ENCODE measurements at places on chromosomes 16 and 17.
A peak's percentile ranks its signal among the peaks of the same experiment; 100 is the strongest.

- no peak for DNase-seq
Observed at GRCh38 chr17:80095038-80095843, 6.1 kb upstream of the GAA start.

DNA sequence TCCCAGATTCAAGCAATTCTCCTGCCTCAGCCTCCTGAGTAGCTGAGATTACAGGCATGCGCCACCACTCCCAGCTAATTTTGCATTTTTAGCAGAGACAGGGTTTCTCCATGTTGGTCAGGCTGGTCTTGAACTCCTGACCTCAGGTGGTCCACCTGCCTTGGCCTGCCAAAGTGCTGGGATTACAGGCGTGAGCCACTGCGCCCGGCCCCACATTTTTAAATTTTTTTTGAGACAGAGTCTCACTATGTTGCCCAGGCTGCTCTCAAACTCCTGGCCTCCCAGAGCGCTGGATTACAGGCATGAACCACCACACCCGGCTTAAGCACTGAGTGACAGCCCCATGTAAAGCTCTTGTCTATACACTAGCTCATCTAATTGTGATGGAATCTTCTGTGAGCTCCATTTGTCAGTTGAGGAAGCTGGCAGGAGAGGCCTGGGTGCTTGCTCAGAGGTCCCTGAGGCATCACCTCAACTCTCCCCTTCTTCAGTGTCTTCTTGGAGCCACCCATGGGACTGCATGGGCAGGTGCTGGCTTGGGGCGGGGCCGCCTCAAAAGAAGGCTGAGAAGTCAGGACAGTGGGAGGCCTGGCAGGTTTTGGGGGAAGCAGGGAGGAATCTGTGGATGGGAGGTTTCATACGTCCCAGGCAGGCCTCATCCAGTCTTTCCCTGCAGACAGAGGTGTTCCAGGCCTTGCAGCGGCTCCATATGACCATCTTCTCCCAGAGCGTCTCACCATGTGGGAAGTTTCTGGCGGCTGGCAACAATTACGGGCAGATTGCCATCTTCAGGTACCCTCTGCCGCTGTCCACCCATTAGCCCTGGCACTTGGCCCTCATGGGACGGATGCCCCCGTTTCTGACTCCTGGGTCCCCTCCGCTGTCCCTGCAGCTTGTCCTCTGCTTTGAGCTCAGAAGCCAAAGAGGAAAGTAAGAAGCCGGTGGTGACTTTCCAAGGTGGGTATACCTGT, 1.5 kb downstream of the THOC6 start:
- no peak for DNase-seq

- DNase-seq = no peak
Observed at GRCh38 chr16:359067-359763, 6.7 kb upstream of the AXIN1 start.

DNA sequence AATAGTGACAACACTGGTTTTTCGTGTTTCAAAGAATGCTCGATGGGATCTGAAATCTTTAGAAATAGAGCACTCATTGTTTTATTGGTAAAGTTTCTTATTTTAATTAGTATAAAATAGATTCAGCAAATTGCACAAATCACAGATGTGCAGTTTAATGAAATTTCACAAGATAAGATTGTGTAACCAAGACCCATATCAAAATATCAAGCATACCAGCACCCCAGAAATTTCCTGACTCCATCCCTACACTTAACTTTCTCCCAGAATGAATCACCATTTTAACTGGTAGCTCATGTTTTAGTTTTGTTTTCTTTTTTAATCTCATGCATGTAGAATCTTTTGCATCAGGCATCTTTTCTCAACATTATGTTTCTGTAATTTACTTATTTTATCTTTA, 185.9 kb downstream of the KCNJ2 start:
- DNase-seq = no peak

DNA sequence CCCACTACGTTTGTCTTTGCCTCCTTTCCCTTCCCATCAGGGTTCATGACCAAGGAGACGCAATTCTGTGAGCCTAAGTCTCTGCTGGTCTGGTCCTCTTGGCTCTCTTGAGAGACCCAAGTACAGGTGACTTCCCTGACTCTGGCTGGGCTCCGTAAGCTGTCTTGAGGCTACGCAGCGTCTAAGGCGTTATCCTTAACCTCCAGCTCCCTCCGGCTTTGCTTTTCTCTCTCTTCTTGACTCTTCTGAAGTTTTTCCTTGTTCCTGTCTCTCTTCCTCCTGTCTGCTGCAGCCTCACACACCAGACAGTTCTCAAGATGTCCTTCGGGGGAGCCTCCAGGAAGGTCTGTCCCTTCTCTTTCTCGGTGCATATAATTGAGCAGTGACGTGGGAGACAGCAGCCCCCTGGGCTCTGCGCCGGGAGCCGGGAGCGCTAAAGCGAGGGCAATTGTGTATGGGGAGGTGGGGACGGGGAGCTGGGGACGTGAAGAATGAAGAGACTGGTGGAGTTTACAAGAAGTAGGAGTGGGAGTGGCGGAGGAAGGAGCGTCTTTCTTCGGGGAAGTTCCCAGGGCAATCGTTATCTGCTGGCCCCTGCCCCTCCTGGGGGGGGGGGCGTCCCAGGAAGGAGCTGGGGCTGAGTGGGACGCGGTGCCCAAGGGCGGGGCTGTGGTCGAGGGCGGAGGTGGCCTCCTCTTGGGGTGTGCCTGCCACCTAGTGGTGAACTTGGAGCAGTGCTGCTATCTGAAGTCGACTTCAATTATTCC, 6.9 kb upstream of the PIRT start:
- peak; percentile 44 for DNase-seq

DNA sequence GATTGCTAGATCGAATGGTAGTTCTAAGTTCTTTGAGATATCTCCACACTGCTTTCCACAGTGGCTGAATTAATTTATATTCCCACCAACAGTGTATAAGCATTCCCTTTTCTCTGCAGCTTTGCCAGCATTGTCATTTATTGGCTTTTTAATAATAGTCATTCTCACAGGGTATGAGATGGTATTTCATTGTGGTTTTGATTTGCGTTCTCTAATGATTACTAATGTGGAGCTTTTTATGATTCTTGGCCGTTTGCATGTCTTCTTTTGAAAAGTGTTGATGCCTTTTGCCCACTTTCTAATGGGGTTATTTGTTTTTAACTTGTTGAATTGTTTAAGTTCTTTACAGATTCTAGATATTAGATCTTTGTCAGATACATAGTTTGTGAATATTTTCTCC, 36.5 kb upstream of the BCAS3 start:
- no peak for DNase-seq

DNA sequence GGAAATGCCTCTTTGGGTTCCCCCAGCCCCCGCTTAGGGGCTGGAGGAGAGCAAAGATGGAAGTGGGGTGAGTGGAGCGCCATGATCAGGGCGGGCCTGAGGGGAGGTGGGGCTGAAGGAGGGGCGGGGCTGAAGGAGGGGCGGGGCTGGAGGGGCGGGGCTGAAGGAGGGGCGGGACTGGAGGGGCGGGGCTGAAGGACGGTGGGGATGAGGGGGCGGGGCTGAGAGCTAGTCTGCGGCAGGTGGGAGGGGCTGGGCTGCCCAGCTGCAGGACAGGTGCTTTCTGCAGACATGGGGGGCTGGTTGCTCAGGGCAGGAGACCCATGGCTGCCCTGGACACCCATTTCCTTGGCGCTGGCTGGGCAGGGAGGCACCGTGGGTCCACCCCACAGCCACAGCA, 39.1 kb upstream of the PABPN1L start:
- DNase-seq = no peak

GRCh38 chr17:79088997-79089328, 14.3 kb downstream of the ENGASE start:
- no peak for DNase-seq

GRCh38 chr17:67707442-67707841, 10.3 kb upstream of the NOL11 start:
- DNase-seq = no peak

DNA sequence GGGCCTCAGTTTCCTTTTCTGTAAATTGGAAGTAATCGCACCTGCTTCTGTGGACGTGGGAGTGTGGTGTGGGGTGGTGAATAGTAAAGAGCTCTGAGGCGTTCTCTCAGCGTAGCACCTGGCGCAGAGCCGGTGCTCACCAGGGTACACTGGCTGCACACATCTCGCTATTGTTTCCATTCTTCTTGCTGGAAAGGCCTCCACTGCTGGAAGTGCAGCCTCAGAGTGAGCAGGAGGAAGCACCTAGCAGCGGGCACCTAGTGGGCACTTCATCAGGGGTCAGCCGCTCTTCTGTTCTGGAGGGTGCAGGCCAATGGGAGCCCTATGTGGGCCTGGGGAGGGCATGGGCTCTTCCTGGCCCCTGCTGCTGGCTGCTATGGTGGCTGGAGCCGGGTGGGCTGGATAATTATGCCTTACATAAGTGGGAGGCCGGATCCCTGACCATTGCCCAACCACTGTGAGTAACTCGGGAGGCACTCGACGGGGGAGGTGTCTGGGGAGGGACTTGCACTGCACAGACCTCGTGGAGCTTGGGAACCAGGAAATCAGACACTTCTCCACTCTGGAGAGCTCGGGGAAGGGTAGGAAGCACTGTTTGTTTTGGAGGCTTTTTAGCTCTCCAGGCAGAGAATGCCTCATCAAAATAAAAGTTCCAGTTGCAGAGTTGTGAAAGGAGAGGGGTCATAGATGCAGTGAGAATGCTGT, 1.7 kb downstream of the MAP2K3 start:
- DNase-seq = no peak

DNA sequence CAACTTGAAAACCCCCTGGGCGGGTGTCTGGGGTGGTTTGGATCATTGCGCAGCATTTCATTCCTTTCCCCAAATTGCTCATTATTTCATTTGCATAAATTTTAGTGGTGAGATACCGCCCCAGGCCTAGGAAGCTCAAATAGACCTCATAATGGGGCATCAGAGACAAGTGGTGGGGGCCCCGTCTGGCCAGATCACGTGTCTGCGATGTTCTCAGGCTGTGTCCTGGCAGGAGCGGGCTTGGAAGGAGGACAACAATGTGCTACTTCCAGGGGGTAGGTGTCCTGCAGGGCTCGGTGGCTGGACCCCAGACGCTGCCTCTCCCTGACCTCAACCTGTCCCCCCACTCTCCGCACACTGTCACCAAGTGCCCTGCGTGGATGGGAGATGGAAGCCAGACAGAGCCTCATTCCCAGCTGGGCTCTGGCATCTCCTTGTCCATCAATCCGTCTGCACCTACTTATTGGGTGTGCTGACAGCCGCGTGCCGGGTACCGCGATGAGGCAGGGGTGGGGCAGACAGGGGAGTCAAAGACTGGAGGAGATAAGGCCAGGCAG, 116.9 kb downstream of the NTN1 start:
- no peak for DNase-seq

- no peak for DNase-seq
Observed at GRCh38 chr16:67150047-67150832, 558 bp downstream of the B3GNT9 start.

- DNase-seq = no peak
Observed at GRCh38 chr17:81396278-81396721, 1.0 kb downstream of the BAHCC1 start.

GRCh38 chr17:35588196-35588920, 1.2 kb downstream of the AP2B1 start:
- no peak for DNase-seq

DNA sequence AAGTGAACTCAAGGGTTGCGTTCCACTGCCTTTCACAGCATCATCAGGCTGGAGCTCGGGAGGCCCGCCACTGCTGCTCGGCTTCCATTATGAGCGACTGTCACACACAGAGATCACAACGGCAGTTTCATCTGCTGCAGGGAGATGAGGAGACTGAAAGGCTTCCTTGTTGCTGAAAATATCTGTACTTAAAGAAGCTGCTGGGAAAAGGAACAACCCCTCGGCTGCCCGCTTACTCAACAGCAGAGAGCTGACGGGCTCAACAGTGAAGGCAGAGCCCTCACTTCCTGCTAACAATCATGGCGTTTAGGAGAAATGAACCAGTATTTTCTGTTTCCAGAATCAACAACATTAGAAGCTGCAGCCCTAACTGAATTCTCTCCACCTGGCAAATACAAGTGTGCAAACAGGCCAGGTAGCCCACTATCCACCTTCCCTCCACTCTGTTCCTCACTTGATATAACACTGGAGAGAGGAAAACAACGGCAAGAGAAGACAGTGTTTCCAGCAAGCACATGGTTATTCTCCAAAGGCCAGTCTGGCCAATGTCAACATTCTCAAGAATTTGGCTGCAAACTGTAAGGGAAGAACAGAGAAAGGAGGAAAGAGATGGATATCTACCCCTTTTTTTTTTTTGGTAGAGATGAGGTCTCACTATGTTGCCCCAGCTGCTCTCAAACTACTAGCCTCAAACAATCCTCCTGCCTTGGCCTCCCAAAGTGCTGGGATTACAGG, 33.7 kb downstream of the MBTPS1 start:
- DNase-seq = no peak

- no peak for DNase-seq
Observed at GRCh38 chr17:78040440-78041385, 82.2 kb downstream of the TNRC6C start.

DNA sequence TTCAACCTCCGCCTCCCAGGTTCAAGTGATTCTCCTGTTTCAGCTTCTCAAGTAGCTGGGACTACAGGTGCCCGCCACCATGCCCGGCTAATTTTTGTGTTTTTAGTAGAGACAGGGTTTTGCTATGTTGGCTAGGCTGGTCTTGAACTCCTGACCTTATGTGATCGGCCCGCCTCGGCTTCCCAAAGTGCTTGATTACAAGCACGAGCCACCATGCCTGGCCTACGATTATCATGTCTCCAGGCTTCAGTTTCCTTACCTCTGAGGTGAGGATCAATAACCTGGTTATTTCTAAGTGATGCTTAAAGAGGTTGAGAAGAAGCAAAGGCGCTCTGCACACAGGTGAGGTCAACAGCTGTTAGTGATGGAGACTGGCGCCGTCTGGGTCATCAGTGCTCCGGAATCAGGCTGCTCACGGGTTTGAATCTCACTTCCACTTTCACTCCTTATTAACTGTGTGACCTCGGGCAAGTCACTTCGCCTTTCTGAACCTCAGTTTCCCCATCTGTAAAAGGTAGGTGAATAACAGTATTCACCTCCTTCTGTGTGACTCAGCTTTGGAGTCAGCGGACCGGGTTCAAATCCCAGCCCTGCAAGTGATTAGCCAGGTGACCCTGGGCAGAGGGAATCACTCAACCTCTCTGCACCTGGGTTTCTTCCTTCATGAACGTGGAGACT, 745 bp upstream of the ABCC1 start:
- no peak for DNase-seq

GRCh38 chr16:64724339-64724738, 397.5 kb downstream of the CDH11 start:
- DNase-seq = no peak

GRCh38 chr17:45940826-45941225, 46.5 kb downstream of the MAPT start:
- no peak for DNase-seq

- DNase-seq = no peak
Observed at GRCh38 chr17:4786106-4786511, at the start of gene VMO1. TSS of gene VMO1 (minus strand) at chr17:4786364. CDS start at chr17:4786352, 12 bp downstream.

- DNase-seq = no peak
Observed at GRCh38 chr17:8357910-8358309, 18.3 kb downstream of the ODF4 start.

DNA sequence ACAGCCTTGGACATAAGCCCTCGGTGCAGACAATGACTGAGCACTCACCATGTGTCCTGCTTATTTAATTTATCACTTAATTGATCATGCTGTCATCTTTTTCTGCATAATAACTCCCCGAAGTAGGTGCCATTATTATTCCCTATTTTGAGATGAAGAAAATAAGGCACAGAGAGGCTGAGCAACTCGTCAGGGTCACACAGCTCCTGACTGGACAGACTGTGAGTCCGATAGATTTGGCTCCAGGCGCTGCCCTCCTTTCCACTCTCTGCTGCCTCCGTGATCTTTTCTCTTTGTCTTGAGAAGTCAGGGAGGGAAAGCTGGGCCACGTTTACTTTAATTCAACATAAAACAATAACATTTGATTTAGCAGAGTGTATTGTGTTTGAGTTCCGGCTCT, 19.0 kb upstream of the N4BP1 start:
- DNase-seq = no peak

Measured in activated B cell treated with CpG ODN at 0.5 μM for 24 hours (primary cell).